GM23338 (cell line): ENCODE measurements at places on chromosomes 5 and 9.

- no peak for DNase-seq
Measured at GRCh38 chr5:131709043-131709442, 74.0 kb upstream of the RAPGEF6 start.

DNA sequence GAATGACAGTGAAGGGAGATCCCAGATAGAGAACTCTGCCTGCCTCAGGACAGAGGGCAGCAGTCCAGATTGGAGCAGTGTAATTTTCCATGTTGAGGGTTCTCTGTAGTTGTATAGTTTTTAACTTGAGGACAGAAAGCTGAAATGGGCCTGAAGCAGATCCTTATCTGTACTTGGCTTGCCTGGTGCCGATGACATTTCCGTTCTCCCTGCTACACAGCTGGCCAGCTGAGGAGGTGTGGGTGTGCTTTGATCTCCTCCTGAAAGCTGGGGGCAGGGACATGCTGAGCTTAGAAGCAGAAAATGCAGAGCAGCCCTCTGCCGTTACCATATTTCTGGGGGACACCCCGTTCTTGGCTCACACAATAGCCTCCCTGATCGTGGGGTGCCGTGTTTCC lies 10.5 kb downstream of the GLRX start:
- DNase-seq: no peak

GRCh38 chr5:5572010-5572865 lies 149.8 kb downstream of the ICE1 start:
- peak; percentile 15 for DNase-seq

DNA sequence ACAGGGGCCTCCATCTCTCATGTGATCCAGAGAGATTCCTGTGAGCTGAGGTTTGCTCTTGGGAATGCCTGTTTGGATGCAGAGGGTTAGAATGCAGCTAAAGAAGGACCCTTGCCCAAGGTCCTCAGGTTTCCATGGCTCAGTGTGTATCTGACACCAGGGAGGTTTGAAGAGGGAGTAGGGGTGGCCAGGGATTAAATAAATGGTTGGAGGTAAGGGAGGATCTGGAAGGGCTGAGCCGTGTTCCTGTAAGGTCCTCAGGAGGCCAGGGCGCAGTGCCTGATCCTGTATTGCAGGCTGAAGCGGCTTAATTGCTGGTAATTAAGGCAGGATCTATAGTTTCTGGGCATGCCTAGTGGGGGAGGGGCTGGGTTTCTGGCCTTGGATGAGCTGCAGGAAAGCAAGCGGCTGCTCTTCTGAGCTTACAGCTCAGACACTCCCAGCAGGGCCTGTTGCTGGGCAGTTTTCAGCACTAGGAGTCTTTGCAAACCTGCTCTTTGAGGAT lies 41.5 kb upstream of the MAP1B start:
- peak; percentile 93 for DNase-seq

GRCh38 chr5:148393390-148393741 lies 9.6 kb downstream of the FBXO38 start:
- peak; percentile 57 for DNase-seq

- DNase-seq: no peak
Measured at GRCh38 chr5:95631991-95632675, 12.2 kb downstream of the GPR150 start.

DNA sequence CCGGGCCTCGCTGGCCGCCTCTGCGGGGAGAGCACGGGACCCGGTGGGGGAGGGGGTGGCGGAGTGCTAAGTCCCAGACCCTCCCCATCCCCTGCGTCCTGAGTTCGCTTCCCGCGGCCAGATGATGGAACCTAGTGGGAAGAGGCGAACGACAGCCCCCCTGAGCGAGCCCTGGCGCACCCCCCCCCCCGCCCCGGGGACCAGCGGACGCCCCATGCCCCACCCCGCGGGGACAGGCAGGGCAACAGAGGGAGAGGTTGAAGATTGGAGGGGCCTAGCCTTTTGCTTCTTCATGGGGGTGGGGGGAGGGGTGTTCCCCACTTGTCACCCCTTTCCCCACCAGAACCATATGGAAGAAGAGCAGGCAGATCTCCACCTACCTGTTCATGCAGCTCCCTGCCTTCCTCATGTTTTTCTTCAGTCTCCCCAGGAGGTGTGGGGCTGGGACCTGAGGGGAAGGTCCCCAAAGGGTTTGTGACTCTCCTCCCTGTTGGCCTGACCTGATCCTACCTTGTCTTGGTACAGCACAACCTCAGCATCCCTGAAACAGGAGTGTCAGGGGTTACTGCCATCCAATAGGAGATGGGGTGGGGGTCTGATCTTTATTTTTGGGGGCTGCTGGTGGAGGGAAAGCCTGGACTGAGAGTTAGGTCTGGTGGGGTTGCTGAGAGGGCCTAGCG lies 485 bp downstream of the FAM53C start:
- DNase-seq: no peak

GRCh38 chr5:159415301-159415937 lies 85.1 kb upstream of the IL12B start:
- no peak for DNase-seq

DNA sequence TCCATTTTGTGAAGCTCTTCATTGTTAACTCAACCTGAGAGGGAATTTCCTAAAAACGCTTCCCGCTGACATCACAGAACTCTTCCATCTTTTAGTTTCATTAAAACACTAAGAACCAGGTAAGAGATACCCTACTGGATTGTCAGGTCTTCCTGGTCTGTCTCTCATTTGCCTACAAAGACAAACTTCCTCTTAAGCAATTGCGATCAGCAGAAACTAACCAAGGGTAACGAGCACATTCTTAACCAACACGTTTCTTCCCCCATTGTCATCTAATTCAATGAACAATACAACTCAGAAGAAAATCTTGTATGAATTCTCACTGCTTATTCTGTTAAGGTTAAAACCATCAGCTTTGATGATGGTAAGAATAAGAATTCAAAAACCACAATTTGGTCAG lies 6.6 kb downstream of the FBXW11 start:
- DNase-seq: peak; percentile 60

- DNase-seq: no peak
Measured at GRCh38 chr5:9851458-9851857, 221.3 kb upstream of the TAS2R1 start.

DNA sequence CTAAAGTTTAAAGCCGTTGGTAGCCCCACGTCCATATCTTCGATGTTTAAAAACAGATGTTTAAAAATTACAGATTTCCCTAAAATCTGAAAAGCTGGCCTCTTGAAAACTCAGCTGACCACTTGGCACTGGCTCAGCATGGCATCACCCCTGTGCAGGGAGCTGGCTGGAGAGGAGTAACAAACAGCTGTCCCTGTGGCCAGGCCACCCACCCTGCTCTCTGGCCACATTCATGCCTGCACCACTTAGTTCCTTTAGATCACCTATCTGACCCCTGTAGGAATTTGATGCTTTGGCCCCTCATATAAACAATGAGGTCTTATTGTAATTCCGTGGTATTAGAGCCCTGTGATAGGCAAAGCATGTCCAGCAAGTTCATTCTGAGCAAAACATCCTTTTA lies 107.5 kb downstream of the FRMD3 start:
- no peak for DNase-seq

- no peak for DNase-seq
Measured at GRCh38 chr9:120757026-120757913, 35.9 kb downstream of the FBXW2 start.

DNA sequence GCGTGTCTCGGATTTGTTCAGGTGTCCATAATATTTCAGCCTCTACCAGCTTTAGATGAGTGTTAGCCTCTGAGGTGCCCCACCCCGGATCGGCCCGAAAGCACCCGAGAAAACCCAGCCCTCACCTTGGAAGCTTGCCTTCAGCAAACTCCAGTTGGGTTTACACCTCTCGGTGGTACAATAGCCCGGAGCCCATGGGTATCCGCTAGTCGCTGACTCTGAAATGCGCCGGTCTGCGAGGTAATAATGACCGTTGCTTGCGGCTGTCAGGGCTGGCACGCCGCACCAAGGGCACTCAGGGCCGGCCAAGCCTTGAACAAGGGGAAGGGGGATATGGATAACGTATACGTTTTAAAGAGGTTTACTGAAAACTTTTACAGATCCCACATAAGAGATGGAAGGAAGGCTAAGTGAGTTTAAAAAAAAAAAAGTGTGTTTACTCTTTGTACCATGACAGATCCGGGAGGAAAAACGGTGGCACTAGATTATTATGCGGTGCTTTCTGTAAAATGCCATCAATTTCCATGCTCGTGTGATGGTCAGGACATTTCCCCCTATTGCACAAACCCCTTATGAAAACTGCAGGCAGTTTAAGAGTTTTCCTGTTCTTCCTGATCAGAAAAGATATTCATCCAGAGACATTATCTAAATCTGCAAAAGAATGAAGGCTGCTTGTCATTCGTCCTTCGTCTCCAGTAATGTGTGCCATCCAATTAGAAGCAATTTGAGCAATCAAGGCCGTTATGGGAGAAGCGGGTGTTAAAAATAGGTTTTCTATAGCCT lies 124.2 kb downstream of the TMEM161B start:
- peak; percentile 63 for DNase-seq

DNA sequence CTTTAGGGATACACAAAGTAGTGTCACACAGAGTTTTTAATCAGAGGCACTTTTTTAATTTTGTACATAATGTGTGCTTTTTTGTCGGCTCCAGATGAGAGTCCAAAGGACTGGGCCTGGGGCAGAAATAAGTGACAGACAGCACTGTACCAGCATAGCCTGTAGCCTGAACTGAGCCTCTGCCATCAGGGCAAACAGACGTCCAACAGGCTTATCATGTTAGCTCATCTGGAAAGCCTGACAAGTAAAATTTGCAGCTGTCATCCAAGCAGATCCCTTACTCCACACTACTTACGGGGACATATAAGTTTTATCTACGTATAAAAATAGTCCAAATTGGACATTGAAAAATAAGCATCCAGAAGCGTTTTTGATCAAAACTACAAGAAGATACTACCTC lies 233.1 kb upstream of the GAS1 start:
- DNase-seq: no peak

GRCh38 chr5:68770551-68770950 lies 323.3 kb upstream of the SLC30A5 start:
- no peak for DNase-seq

DNA sequence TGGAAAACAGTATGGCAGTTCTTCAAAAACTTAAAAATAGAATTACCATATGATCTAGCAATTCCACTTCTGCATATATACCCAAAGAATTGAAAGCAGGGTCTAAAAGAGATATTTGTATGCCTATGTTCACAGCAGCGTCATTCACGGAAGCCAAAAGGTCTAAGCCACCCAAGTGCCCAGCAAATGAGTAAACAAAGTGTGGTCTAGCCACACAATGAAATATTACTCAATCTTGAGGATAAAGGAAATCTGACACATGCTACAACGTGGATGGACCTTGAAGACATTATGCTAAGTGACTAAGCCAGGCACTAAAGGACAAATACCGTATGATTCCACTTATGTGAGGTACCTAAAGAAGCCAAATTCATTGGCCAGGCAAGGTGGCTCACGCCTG lies 11.1 kb upstream of the MED27 start:
- DNase-seq: no peak

- no peak for DNase-seq
Measured at GRCh38 chr5:33827885-33828284, 63.9 kb downstream of the ADAMTS12 start.

GRCh38 chr5:131217791-131218190 lies 46.1 kb upstream of the CDC42SE2 start:
- no peak for DNase-seq

DNA sequence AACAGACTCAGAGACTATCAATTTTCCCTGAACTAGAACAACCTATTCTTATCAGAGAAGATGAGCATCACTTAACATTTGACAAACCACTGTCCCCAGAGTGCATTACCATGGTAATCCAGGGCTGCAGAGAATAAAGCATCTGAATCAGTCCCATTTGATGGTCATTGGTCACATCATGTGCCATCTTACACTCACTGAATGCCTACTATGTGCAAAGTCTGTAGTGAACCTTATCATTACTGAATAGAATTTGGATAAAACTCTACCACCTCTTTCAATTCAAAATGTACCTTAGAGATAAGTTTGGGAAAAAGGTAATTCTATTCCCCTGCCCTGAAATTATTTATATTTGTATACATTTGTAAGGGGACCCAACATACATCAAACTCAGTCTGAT lies 156.4 kb upstream of the TRPC7 start:
- no peak for DNase-seq

DNA sequence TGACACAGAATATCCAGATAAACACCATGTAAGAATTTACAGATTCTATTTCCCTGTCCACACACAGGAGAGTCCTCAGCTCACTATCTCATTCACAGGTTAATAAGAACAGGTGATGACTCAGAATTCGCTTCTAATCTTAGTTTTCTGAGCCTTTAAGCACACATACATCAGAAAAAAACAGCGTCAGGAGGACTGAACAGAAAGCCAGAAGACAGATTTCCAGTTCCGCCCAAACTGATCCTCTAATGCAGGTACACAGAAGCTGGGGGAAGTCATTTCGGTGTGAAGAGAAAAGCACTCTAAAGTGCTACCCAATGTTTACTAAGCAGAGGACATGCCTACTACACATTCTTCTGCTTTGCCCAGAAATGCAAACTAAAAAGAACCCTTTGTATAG lies 1.6 kb downstream of the CEMIP2 start:
- DNase-seq: no peak

GRCh38 chr5:124059200-124059599 lies 547.2 kb downstream of the CSNK1G3 start:
- no peak for DNase-seq

- DNase-seq: no peak
Measured at GRCh38 chr9:79184831-79185230, 386.9 kb upstream of the TLE4 start.

- DNase-seq: no peak
Measured at GRCh38 chr5:1524799-1525623, 1.3 kb upstream of the LPCAT1 start.

- DNase-seq: no peak
Measured at GRCh38 chr9:36138496-36138895, 2.0 kb downstream of the GLIPR2 start.

- peak; percentile 88 for DNase-seq
Measured at GRCh38 chr5:178839319-178839704, 20.4 kb upstream of the ZNF354B start.

DNA sequence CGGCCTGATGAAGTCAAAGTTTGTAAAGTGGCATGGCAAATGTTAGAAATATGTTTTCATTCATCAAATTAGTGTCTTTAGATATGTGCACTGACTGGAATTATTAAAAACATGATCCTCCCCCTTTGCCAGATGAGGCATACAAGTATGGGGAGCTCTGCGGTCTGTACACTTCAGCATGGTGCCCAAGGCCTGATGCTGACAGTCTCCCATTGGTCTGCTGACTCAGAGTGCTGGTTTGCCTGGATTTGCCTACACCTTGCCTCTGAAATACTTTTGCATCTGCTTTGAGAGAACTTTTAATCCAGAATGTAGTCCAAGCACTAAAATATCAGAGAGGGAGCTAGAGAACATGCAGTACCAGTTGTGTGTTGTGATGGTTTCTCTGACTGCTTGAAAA lies 354.3 kb upstream of the ACTBL2 start:
- no peak for DNase-seq

- peak; percentile 24 for DNase-seq
Measured at GRCh38 chr9:36486329-36486932, 86.3 kb upstream of the MELK start.

GRCh38 chr5:149959406-149960236 lies 937 bp upstream of the SLC26A2 start:
- peak; percentile 69 for DNase-seq

DNA sequence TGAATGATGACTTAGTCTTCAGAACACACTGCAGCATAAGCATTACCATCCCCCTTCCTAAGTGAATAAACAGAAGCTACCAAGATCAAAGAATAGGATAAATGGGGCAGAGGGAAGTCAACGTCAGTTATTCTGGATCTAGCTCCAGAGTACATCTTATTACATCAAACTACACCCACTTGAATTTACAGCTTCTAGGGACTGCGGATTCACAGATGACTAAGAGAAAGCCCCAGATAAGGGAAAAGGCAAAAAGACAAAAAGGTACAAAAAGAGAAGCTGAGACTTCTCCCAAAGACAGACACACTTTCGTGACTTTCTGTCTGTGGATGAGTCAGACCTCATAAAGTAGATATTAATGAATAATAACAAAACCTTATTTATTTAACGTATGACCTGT lies 457.9 kb upstream of the BRINP1 start:
- DNase-seq: no peak
